Natural killer cell treated with Interleukin-12 subunit alpha and Interleukin-12 subunit beta and Interleukin-15 and Interleukin-18, amount 100 ng/mL, for 72 hours (primary cell): ENCODE measurements at places on chromosomes 6 and 20.
A peak's percentile ranks its signal among the peaks of the same experiment; 100 is the strongest.

GRCh38 chr20:62021793-62022385 is 43.8 kb downstream of the TAF4 start:
- DNase-seq = no peak

DNA sequence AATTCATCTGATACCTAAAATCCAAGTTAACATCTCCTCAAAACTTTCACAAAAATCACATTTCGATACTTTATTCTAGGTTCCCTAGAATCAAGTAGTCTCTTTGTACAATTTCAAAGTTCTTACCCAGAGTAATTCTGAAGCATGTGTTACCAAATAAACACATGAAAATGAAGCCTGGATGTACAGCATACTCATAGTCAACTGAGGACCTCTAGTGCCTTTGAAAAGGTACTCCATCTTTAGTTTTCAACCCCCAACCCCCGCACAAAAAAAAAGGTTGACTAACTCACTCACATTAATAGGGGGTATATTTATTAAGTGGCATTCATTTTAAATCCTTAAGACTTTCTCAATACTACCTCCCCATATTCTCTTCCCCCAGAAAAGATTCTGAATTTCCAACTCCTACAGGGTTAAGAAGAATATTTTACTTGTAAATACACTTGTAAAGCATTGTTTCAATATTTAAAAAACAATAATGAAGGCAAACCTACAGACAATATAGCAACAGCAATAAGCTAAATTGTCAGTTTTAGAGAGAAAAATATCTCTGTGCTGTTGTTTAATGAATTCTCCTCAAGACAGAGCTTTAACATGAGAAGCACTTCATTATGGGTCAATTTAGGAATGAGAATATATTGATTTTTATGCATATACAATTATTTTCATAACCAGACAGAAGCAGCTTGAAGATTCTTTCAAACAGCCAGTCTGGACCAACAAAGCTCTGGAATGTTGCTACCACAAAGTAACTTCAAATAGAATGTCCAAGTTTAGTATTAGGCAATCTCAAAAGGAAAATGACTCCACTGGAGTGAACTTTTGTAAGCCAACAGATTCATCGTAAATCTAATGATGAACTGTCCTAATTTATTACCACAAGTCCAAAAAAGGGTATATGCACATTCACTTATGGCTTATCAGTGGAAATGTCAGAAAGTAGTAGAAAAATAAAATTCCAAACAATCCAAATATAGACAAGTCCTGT is 3.3 kb downstream of the PLN start:
- DNase-seq = no peak

DNA sequence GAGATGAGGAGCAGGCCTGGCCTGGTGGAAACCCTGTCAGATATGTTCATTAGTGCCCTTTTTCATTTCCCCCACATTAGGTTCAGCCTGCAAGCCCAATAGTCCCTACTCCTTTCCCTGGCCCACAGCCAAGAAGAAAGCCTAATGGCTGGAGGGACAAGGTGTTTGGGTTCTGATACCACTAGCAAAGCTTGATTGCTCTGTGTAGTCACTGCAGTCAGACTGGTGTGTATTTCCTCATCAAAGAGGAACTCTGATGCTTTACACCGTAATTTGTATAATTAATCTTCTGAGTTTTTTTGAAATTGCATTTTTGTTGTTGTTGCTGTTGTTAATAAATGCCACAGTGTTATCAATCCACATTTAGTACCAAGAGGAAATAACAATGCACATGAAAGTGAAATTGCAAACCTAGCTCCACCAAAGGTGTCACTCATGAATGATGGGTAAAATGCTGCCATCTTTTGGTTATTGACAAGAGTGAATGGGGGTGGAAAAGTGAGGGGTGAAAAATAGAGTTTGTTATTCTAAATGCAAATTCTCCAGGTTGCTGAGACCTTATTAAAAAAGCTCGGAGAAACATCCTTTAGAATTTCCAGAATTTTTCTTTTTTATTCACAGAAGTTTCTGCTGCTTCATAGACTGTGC is 320.2 kb upstream of the POU3F2 start:
- no peak for DNase-seq

DNA sequence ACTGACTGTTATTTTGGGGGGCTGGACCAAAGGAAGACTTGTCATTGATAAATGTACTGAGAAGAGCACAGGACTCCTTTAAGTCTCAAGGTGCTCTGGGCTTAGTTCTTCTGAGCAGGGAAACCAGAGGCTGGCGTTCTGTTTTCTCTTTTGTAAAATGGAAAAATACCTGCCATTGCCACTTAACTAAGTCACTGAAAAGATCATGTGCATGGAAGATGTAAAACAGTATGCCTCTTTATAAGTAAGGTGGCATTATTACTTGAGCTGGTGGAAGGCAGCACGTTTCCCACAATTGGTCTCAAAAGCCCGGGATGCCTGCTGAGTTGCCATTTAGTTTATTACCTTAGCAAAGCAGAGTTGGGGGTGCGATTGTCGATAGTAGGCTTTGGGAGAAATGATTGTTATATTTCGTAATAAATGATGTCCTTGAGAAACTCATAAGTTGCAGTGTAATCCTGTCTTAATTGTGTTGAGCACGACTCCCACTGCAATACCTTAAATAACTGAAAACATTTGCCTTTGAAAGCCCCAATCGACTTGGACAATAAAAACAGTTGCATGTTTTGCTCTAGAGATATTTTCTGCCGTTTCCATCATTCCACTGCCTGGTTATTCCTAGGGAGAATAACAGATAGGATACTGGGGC is 3.6 kb downstream of the JARID2 start:
- DNase-seq = no peak

DNA sequence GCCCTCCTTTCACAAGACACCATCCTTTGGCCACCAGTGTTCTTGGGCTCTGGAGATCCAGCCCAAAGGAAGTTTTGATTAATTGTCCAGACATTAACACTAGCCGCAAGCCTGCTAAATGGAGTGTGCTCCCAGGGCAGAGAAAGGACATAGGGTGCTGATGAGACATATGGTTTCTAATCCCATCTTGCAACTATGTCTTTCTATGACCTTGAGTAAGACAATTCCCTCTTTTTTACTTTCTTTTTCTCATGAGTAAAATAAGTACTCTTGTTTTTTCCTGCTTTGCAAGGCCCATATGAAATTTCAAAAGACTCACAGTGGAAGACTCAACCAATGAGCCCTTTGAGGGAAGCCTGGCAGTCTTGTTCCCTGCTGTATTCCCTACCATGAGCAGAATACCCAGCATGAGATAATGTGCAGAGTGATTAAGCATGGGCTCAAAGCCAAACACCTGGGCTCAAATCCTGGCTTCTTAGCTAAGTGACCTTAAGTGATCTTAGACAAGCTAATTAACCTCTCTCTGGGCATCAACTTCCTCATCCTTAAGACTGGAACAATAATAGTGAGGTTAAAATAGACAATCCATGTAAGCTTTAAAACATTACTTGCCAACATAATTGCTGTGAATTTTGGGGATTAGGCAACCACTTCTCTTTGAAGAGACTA is at the start of gene WFDC10B:
WFDC10B (minus strand) TSS at position 51 of the 669 bp plus-strand sequence. CDS start 19,027 bp downstream, outside the sequence.
- no peak for DNase-seq

- no peak for DNase-seq
Observed at GRCh38 chr6:52503851-52504781, 72.7 kb downstream of the TRAM2 start.

DNA sequence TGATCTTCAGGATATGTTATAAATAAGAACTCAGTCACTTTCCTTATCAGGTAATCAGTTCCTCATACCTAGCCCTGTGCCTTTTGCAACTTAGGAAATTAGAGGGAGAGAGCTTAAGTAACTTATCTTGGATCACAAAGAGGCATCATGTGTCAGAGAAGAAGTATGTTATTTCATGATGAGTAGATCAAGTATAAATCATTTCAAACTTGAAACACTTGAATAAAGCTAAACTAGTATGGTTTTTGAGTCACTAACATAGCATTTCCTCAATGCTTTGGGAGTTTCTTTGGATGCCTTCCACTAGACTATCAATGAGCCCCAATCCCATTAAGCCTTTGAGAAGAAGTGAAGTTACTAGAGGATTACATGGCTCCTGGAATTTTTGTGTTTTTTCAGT is 102.6 kb upstream of the TNFAIP3 start:
- no peak for DNase-seq

DNA sequence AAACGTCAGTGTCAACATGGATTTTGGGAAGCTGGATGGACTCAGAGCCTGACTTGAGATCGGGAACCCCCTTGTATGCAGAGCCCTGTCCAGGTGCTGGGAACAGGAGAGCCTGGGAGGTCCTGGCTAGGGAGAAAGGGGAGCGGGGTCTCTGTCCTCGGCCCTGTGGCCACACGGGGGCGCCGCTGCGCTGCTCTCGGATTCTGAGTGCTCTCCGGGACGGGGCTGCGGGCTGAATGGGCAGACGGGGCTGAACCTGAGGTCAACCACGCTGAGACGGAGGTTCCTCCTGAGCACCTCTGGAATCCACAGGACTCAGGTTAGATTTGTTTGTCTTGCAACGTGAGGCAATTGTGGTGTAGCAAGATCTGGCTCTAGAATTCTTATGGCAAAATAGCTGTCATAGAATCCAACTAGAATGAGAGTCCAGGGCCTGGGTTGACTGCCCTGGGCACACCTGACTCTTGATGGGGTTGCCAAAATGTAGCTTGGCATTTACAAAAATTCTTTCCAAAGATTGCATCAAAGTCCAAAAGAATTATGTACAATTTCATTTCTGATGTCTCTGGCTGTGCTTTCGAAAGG is 20.6 kb upstream of the HLA-F start:
- peak; percentile 69 for DNase-seq
